ENCODE measurements at places on chromosomes 5 and 9. TPM values are rescaled to one million over a fixed set of nuclear protein-coding genes. Genes with fewer than 3 reads are reported as not detected.

The CNTNAP3B gene
- 14.8 TPM for total RNA-seq

The OSMR gene
- total RNA-seq = 47.6 TPM

The DBH gene
- total RNA-seq = 0.09 TPM

The GABRA1 gene
- total RNA-seq = not detected

The TMEFF1 gene
- total RNA-seq = 0.15 TPM

- DNase-seq = peak; percentile 47
Observed at GRCh38 chr5:71757590-71758543, 38.8 kb downstream of the CARTPT start.

DNA sequence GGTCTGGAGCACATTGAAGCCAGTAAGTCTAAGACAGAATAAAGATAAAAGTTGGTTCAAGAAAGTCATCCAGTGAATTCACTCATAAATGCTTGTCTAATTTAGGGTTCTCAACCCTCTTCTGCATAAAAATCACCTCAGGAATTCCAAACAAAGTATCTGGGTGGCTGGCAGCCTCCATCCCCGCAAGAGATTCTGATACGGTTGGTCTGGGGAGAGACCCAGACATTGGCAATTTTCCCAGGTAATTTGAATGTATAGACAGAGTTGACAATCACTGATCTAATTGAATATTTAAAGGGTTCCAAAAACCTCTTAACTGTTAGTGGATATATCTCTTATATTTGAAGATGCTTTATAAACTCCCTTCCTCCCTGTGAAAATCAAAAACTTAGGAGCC lies 14.9 kb downstream of the ADAMTSL1 start:
- DNase-seq = no peak

DNA sequence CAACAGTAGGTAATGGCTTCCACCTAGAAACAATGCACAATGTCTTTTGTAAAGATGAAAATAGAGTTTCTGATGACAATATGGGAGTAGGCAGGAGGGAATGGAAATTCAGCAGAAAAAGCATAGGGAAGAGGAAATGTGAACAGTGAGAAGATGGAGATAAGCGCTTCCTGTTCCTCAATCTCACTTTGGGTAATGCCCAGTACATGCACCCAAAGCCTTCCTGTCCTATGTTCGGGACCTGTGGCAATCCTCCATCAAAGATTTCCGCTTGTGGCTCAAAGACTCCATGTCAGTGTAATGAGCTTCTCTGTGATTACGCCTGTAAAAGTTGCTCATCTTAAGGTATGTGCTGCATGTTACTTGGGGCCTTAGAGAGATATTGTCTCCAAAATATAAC lies 2.7 kb downstream of the UGT3A1 start:
- DNase-seq = no peak

DNA sequence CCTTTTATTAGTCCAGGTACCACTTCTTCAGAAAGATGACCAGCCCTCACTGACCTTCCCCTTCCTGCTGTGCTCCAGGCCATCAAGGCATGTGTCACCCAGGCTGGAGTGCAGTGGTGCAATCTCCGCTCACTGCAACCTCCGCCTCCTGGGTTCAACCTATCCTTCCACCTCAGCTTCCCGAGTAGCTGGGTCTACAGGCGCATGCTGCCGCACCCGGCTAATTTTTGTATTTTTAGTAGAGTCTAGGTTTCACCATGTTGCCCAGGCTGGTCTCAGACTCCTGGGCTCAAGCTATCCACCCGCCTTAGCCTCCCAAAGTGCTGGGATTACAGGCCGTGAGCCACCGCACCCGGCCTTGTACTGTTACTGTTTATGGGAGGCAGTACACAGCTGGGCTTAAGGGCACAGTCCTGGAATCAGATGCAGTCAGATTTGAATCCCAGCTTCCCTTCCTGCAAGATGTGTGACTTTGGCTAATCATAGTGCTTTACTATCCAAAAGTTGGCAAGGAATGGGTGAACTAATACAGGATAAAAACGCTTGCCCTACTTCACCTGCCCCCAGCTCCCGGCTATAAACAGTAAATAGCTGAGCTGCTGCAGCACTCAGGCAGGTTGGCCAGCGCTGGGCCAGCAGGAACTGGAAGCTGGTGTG lies 483 bp upstream of the EIF4EBP3 start:
- peak; percentile 48 for DNase-seq

DNA sequence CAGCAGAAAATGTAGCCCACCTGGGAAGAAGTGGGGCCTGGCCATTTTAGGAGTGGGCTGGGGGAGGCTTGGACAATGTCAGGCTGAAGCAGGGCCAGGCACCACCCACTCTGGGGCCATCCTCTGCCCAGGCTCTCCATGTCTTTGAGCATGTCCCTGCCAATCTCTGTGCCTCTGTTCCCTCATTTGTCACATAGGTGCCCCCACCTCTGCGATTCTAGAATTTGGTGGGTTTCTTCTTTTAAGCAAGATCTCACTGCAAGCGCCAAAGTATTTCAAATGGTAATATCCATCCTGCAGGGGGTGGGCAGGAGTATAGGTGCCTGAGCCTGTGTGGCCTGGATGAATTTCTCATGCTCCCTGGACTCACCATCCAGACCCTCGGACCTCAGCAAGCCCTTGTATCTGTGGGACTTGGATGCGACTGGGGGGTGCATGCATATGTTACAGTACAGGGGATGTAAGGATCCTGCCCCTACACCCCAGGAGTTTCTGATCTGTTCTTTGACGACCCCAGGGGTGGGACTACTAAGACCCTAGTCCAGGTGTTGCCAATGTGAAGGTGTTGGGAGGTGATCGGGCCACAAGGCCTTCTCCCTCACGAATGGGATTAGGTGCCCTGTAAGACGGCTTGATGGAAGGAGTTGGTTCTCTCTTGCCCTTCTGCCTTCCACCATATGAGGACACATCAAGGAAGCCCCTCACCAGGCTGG lies 4.3 kb downstream of the CD74 start:
- no peak for DNase-seq

GRCh38 chr5:170427672-170428236 lies 38.6 kb upstream of the KCNMB1 start:
- DNase-seq = no peak

DNA sequence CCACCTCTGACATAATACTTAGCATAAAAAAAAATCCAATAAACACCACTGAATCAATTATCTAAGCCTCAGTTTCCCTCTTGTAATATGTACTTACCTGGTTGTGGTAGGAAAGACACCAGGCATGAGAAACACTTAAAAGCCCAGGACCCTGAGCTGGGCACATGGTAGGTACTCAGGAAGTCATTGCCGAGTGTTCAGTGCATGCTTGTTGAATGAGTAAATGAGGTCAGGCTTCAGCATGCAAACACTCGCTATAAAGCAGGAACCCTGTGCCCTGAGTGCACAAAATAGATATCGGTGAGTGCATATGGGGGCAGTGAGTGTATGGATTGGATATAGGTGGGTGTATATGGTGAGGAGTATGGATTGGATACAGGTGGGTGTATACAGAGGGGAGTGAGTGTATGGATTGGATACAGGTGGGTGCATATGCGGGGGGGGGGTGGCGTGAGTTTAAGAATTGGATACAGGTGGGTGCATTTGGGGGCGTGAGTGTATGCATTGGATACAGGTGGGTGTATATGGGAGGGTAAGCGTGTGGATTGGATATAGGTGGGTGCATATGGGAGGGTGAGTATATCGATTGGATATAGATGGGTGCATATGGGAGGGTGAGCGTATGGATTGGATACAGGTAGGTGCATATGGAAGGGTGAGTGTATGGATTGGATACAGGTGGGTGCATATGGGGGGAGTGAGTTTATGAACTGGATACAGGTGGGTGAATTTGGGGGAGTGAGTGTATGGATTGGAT lies 194.3 kb upstream of the MSX2 start:
- no peak for DNase-seq

GRCh38 chr5:137470111-137470920 lies 28.8 kb downstream of the SPOCK1 start:
- DNase-seq = no peak

The ZBTB26 gene
- total RNA-seq = 4.7 TPM

DNA sequence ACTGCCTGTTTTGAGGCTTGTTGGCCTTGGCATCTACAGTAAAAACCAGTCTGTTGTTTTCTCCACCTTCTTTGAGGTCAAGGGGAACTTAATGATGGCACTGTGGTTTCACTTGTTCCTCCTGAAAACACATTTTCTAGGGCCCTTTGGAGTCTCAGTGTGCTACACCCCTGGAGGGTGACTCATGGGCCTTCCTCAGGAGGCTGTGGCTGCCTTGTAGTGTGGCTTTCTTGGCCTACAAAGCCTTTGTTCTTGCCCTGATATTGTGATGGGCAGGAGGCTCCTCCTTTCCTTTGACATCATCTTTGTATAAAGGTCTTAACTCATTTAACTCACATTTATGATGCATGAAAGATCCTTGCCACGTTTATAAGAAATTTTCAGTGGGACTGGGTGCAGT lies 56.3 kb upstream of the GPBP1 start:
- DNase-seq = no peak

The C9orf78 gene
- 31.9 TPM for total RNA-seq

The N4BP3 gene
- total RNA-seq = 0.19 TPM

DNA sequence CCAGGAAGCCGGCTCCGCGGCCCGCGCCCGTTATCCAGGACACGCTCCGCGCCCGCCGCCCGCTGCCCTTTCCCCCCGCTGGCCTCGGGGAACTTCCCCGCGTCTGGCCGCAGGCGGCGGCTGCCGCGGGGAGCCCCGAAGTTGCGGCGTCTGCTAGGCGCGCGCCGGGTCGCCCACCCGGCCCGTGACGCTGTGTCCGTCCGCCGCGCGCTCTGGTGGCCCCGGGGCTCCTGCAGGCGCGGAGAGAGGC lies 621 bp upstream of the GCNT4 start:
- no peak for DNase-seq

- DNase-seq = peak; percentile 52
Observed at GRCh38 chr9:120904061-120904977, 22.3 kb downstream of the TRAF1 start.

The PHF24 gene
- total RNA-seq = 1.3 TPM

GRCh38 chr5:149264439-149265067 lies 7.1 kb upstream of the AFAP1L1 start:
- DNase-seq = no peak

GRCh38 chr9:126205845-126206498 lies 120.7 kb upstream of the MVB12B start:
- DNase-seq = no peak

The CKMT2 gene
- 820 TPM for total RNA-seq

DNA sequence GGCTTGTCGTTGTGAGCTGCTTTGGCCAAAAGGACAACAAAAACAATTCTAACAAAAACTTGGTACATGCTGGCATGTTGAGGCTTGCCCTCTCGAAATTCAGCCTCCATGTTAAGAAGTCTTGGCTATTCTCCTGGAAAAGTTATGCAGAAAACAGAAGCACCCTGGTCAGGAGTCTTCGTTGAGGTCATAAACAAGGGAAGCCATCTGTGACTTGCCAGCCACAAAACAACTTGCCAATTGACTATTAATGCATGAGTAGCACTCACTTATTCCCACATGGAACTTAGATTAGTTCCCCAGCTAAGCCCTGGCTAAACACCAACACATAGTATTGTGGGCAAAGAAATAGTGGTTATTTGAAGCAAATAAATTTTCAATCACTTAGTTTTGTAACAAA lies 521.0 kb upstream of the CHD1 start:
- no peak for DNase-seq

The CANX gene
- total RNA-seq = 413 TPM

DNA sequence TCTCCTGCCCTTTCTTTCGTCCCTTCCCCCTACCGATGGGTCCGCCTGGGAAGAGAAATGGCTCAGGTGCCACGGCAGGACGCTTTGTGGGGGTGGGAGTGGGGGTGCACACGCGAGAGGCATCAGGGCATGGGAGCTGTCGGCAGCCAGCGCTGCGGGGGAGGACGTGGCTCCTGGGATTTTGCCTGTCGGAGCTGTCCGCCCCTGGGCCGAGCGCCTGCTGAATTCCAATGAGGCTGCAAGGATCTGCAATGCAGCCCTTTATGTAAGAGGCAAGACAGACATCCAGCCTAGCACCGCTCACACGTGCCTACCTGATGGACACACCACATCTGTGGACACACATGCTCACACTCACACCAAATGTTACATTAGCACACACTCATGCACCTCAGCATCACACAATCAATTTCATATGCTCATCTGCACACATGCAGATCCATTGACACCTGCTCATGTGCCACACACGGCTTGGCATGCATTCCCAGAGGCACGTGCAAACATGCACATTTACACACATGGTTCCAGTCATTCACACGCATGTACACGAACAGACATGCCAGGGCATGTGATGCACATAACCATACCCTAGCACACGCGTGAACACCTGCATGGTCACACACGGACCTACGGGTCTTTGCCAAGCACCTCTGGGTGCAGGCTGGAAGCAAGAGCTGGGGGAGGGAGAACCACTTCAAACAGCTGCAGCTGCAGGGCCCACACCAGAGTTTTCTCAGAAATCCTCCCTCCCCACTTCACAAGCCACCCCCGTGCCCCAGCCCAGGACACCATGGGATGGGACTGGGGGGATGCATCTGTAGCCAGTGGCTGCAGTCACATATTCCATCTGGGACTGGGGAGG lies 1.4 kb downstream of the GRIN1 start:
- peak; percentile 30 for DNase-seq
